ENCODE measurements at places on chromosomes 4 and X. TPM values are rescaled to one million over a fixed set of nuclear protein-coding genes. Genes with fewer than 3 reads are reported as not detected.

Gene AR
- 7.3 TPM for total RNA-seq

Gene KIAA1210
- not detected for total RNA-seq

Gene HDAC6
- total RNA-seq = 42.8 TPM

Gene AGTR2
- not detected for total RNA-seq

Gene MXRA5
- 2.1 TPM for total RNA-seq

DNA sequence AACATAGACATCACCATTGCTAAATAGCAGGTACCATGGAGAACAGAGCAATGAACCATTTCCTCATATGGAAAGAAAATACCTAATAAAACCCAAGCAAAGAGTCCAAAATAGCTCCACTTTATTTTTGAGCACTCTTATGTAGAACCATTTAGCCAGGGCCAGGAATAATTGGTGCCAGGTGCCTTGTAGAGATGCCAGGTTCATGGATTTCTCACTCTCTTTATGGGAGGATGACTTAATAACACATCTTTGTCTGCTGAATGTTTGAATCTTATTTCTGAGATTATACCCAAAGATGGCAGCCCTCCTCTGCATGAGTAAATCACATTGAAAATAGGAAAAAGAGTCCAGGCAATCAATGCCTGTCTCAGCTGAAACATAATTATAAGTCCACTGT, 212.3 kb upstream of the SFRP2 start:
- no peaks in the 10 kb centered on the region for H3K4me1 ChIP-seq
- no peak overlapping the region for H3K4me3 ChIP-seq
- no peak for DNase-seq
- H3K36me3 ChIP-seq = no peaks in the 10 kb centered on the region

DNA sequence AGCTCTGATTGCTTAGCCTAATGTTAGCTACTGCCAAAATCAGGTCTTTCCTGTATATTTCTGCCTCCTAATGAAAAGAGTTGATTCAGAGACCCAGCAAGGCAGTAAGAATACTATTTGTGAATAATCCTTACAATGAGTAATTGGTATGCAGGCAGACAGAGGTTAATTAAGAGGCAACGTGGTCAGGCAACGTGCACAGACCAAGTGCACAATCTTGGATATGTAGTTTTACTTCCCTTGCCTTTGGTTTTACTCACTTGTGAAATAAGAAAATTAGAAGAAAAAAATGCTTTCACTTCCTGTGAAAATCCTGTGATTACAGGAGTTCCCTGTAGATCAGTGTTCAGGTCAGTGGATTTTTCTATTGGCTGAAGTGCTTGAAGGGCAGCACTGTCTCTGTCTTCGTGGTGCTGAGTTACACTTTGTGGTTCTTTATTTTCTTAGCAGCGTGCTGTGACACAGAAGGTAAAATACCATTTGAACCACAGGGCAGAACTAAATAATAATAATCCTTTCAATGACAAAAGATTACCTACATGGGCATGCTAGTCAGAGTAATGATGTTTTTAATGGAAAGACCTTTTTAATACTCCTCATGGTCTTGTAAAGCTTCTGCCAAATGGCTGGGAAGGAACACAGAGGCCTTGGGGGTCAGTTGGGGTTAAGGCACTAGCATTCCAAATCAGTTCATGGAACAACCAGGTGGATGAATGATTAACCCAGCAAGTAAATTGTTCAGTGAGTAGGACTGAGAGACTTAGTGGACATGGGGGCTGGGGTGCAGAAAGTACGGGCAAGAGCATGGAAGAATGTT, 430.9 kb downstream of the MAPK10 start:
- no peaks in the 10 kb centered on the region for H3K27me3 ChIP-seq
- no peak for DNase-seq
- H3K4me1 ChIP-seq = peaks cover 3% of the 10 kb centered on the region
- H3K27ac ChIP-seq = no peak overlapping the region
- no peak overlapping the region for H3K4me3 ChIP-seq
- no peaks in the 10 kb centered on the region for H3K36me3 ChIP-seq

GRCh38 chr4:4549534-4549933, 7.7 kb upstream of the STX18 start:
- H3K27ac ChIP-seq = no peak overlapping the region
- DNase-seq = no peak
- no peaks in the 10 kb centered on the region for H3K4me1 ChIP-seq
- no peaks in the 10 kb centered on the region for H3K27me3 ChIP-seq

- no peak overlapping the region for H3K27ac ChIP-seq
- no peaks in the 10 kb centered on the region for H3K36me3 ChIP-seq
- DNase-seq = no peak
- H3K4me3 ChIP-seq = no peak overlapping the region
- no peaks in the 10 kb centered on the region for H3K27me3 ChIP-seq
Observed at GRCh38 chr4:24071612-24072372, 181.9 kb upstream of the PPARGC1A start.

DNA sequence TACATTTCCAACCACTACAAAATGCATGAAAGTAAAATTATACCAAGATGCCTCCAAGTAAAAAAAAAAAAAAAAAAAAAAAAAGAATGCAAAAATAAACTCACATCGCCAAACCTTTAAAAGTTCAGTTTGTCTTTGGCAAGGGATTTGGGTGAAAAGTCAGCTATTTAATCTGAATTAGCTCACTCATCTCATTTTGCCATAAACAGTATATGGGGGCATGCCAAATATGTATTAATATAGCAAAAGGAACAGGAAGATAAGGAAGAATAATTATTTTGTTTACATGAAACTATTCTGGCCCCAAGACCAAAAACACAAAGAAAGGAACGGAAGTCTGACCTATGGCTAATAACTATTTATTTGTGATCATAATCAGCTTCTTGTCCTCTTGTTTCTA, 114.7 kb upstream of the SLC6A14 start:
- no peak overlapping the region for H3K27ac ChIP-seq
- no peaks in the 10 kb centered on the region for H3K27me3 ChIP-seq
- DNase-seq = no peak
- no peak overlapping the region for H3K4me3 ChIP-seq
- H3K4me1 ChIP-seq = no peaks in the 10 kb centered on the region
- H3K36me3 ChIP-seq = no peaks in the 10 kb centered on the region

- H3K27ac ChIP-seq = no peak overlapping the region
- no peak overlapping the region for H3K4me3 ChIP-seq
- H3K27me3 ChIP-seq = peaks cover 21% of the 10 kb centered on the region
Observed at GRCh38 chrX:72097098-72097497, 34.6 kb downstream of the RTL5 start.

- no peak for DNase-seq
- H3K36me3 ChIP-seq = no peaks in the 10 kb centered on the region
- H3K4me3 ChIP-seq = no peak overlapping the region
- no peak overlapping the region for H3K27ac ChIP-seq
- H3K27me3 ChIP-seq = peaks cover 13% of the 10 kb centered on the region
- no peaks in the 10 kb centered on the region for H3K4me1 ChIP-seq
Observed at GRCh38 chrX:132810964-132811712, 147.3 kb downstream of the HS6ST2 start.

DNA sequence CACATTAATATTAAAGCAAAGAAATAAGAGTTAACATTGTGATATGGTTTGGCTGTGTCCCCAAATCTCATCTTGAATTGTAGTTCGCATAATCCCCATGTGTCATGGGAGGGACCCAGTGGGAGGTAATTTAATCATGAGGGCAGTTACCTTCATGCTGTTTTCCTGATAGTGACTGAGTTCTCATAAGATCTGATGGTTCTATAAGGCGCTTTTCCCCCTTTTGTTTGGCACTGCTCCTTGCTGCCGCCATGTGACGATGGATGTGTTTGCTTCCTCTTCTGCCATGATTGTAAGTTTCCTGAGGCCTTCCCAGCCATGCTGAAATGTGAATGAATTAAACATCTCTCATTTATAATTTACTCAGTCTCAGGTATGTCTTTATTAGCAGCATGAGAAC, 153.8 kb upstream of the GALNT7 start:
- no peaks in the 10 kb centered on the region for H3K36me3 ChIP-seq
- no peaks in the 10 kb centered on the region for H3K27me3 ChIP-seq
- DNase-seq = no peak
- H3K4me1 ChIP-seq = no peaks in the 10 kb centered on the region
- H3K27ac ChIP-seq = no peak overlapping the region

DNA sequence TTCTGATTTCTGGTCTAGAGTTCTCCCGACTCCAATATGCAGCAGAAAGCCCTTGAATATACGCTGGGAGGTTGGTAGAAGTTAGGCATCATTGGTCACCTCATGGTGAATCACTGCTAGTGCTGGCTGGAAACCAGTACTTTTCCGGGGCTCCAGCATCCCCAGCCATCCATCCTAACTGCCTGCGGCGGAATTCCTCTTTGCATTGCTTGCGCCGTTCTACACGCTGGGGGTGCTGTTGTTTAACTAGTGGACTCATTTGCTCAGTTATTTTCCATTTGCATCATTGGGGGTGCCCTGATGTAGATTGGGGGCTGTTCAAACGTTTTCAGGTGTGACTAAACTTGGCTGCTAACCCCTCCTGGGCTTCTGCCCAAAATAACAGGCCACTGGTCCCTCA, 23.3 kb upstream of the GPR50 start:
- DNase-seq = no peak
- H3K36me3 ChIP-seq = no peaks in the 10 kb centered on the region
- no peaks in the 10 kb centered on the region for H3K4me1 ChIP-seq
- H3K27ac ChIP-seq = no peak overlapping the region

GRCh38 chr4:188032170-188032569, 36.6 kb downstream of the ZFP42 start:
- no peaks in the 10 kb centered on the region for H3K27me3 ChIP-seq
- H3K27ac ChIP-seq = no peak overlapping the region
- H3K4me1 ChIP-seq = no peaks in the 10 kb centered on the region
- DNase-seq = no peak
- H3K4me3 ChIP-seq = no peak overlapping the region

Measured in psoas muscle (tissue), 8 donors.